Fibroblast of skin of back (primary cell): ENCODE measurements at places on chromosomes 12 and 14.

DNA sequence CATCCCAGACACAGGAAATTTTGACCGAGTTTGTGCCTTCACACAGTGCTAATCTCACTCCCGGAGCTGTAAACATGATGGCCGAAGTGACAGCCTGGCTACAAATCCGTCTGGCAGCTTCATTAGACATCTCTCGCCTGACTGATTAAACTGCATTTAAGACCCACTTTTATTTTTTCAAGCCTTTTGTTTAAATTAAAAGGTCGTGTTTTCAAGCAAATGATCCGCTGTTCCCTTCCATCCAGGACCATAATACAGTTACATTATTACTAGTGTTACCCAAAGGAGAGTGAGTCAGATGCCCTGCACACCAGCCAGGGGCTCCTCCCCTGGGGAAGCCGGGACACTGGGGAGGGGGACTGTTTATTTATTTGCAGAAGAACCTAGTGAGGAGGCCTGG, 200.2 kb downstream of the EXOC5 start:
- DNase-seq = no peak

GRCh38 chr12:90499795-90500194, 455.2 kb downstream of the CCER1 start:
- no peak for DNase-seq

- no peak for DNase-seq
Measured at GRCh38 chr12:40762072-40762471, 69.8 kb downstream of the CNTN1 start.

GRCh38 chr14:44833376-44834060, 128.2 kb downstream of the KLHL28 start:
- DNase-seq = peak; percentile 19

GRCh38 chr12:92439420-92439805, 263.4 kb upstream of the PLEKHG7 start:
- peak; percentile 72 for DNase-seq

DNA sequence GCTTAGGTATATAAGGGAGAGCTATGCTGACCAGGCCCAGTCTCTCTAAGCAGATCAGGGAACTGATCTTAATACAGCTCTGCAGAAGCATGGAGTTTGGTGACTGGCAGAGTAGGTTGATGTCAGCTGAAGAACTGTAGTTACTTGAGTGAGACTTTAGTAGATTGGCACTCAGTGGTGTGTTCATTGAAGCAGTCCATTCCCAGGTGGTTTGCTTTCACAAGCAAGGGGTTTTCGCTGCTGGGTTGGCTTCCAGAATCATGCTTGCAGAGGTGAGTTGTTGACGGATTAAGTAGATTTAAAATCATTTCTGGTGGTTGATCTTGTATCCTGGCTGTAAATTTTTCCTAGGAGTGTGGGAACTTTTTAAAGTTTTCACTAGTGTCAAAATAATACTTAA, 6.5 kb upstream of the DHRS7 start:
- DNase-seq = no peak

DNA sequence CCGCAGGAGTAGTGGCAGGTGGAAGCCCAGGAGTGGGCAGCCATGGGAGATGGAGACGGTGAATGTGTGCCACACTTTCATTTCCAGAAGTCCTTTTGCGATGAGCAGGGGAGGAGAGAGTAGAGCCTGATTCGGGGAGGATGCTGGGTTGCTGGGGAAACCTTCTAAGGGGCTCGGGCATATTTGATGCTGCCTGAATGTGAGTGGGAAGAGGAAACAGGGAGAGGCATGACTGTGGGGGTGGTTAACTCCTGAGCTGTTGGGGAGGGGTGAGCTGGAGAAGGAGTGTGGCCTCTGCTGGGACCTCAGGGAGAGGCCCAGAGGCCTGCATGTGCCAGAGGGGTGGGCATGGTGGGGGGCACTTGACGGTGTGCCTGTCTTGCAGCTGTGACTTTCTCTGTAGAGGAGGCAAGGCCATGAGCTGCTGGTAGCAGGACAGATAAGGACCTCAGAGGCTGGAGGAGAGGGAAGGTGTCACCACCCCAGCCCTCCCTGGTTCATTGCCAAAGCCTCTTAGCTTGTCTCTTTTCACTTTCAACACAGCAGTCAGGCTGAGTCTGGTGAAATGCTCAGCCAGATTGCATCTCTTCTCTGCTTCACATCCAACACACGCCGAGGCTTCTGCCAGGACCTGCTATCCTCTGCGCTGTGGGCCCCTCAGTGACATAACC, 11.4 kb downstream of the GLT1D1 start:
- no peak for DNase-seq

- DNase-seq = peak; percentile 94
Measured at GRCh38 chr12:68267892-68268396, 14.5 kb upstream of the IL22 start.

DNA sequence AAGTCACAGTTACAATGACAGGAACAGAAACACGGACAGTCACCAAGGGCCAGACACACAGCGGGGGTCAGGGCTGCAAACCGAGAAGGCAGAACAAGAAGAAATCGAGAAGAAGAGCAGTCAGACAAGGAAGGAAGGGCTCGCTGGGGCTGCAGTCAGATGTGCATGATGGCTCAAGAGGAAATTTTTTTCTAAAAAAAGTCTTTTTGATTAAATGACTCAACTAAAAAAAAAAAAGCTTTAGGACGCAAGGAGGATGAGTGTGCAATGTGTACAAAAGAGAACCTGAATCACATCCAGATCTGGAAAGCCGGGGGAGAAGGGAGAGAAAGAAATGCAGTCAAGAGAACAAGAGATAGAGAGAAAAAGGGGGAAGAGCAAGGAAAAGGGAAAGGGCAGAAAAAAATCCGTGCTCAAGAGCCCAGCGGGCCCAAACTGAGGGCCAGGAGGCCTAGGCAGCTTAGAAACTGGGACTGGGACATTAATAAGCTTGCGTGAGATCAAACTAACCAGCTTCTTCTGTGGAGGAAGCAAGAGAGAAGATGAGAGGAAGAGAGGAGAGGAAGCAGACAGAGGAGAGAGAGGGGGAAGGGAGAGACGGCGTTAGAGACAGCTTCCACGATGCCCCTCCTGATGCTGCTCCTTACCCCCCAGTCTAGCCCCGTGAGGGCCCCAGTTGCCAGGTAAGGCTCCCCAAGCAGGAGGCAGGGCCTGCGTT, 6.7 kb downstream of the IFFO1 start:
- DNase-seq = peak; percentile 84

DNA sequence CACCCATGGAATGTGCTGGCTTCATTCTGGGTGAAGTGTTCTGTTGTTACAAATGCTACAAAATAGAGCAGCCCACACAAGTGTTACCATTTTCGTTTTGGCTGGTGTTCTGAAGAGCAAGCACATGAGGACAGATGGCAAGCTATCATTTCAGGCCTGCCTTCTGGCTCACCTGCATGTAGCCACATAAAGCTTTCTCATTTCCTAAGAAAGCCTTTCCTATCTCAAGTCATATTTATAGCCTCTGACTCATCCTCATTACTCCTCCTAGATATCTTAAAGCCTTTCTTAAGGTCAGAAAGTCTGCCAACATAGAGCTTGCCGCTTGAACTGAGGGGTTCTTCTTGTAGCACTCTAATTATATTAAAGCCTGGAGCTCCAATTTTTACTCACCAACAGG, 89.0 kb downstream of the PTPRR start:
- DNase-seq = peak; percentile 33

DNA sequence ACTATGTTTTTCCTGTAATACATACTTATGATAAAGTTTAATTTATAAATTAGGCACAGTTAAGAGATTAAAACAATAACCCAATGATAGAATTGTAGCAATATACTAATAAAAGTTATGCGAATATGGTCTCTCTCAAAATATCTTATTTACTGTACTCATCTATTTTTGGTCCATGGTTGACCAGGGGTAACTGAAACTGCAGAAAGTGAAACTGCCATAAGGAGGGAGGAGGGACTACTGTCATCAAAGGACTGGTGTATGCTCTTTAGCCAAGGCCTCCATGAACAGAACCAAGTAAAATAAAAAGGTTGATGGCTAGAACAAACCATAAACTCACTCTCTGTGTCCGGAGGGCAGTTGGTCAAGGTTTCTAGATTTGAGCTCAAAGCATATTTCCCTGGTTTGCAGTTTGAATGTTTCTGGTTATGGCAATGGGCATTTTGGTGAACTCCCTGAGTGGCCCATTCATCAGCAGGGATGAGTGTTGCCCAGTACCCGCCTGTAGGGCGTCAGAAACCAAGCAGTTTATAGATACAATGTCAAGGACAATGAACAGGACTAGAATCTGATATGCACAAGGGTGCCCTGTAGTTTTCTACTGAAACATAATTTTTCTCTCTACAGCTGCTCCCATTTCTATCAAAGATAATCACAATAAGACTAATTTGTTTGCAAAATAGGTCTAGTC, 19.8 kb downstream of the LEMD3 start:
- DNase-seq = no peak

GRCh38 chr12:59142183-59142790, 222.0 kb upstream of the LRIG3 start:
- DNase-seq = no peak

DNA sequence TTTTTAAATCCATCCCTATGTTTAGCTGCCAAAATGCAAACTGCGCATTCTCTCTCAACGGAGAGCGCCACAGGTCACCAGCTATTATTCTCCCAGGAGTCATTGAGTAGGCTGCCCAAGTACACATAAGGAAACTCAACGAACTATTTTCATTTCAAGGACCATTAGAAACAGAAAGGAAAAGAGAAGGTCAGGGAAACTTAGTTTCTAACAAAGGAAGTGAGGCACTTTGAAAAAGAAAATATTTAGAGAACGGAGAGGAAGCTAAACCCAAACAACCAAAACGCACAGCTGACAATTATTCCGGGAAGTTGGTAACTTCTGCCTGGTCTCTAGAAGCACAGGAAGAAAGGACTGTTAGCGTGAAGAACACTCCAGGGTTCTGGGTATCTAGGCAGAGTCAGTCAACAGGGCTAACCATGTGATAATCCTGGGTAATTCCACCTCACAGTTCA, 23.5 kb downstream of the GPHB5 start:
- DNase-seq = no peak

DNA sequence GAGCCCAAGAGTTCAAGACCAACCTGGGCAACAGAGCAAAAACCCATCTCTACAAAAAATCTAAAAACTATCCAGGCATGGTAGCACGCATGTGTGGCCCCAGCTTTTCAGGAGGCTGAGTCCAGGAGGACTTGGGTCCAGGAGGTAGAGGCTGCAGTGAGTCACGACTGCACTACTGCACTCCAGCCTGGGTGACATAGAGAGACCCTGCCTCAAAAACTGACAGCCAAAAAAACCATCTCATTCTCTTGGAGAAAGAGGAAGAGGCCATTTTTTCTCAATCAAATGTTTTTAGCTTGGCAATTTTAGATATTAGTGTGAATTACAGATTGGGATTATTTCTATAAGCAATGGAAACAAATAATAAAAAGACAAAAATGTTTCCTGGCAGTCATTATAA, 38.2 kb downstream of the ZFC3H1 start:
- DNase-seq = no peak

DNA sequence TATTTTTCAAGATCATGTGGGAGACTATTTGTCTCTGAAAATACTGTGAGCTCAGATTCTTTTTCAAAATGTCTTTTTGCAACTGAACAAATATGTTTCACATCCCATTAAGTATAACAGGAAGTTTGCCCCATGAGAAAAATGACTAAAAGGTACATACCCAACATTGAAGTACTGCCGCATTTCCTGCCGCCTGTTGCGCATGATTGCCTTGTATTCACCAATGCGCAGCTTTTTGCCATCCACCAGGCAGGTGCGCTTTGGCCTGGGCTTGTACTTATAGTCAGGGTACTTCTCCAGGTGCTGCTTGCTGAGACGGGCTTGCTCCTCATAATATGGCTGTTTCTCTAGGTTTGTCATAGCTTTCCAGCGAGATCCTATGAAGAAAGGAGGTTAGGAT, 413.2 kb downstream of the SOX5 start:
- DNase-seq = no peak

DNA sequence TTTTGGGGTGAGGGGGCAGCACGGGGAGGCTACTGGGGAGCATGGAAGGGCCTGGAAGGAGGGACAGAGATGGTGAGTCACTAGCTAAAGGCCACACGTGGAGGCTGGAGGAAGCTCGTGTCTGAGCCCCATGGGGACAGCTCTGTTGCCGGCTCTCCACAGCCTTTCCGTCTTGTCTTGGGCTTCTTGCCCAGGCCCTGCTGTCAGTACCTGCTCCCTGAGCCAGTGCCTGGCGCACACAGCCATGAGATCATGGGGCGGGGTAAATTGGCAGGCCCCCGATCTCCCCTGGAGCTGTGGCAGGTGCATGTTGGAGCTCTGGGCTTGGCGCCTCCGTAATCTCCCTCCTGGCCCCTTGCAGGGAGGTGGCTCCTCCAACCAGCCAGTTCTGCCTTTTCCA, 16.1 kb upstream of the KRT80 start:
- DNase-seq = peak; percentile 84

GRCh38 chr12:80766897-80767296, 50.2 kb downstream of the MYF5 start:
- DNase-seq = no peak

DNA sequence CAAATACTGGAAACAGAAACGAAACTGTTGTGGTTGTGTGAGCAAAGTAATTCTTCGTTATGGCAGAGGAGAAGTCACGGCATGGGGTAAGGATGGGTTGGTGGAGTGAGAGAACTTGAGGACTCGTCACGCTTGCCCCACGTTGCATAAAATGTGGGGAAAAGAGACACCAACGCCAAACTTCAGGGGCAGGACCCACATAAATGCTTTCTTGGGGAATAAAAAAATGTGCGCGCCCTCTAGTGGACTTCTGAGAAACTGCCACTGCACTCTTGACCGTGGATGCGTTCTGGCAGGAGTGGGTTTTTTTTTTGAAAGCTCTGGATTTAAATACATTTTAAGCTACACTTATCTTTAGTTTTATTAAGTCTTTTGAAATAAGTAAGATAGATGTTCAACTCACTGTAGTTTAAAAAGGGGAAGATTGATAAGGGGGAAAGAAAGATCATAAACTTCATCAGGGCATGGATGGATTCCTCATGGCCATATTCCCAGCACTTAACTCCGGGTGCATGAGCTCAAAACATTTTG, 4.1 kb upstream of the IGF1 start:
- DNase-seq = peak; percentile 53

- no peak for DNase-seq
Measured at GRCh38 chr12:112359290-112359689, 22.9 kb downstream of the HECTD4 start.

GRCh38 chr12:3187846-3188770, 110.9 kb downstream of the TSPAN9 start:
- DNase-seq = no peak

DNA sequence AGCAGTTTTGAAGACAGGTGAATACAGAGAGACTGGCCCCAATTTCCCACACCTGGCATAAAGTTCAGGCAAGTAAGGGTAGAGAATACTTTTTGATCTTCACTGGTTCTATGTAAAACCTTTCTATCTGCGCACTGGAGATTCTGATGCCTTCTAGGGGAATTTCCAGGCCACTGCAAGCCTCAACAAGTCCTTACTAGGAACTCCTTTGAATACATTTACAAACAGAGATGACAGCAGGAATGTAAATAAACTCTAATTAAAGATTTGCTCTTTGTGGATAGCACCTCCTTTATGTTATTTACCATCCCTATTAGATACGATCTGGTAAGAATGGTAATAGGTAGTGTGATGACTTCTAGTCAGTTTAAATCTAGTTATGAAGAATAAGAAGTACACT, 69.2 kb downstream of the NTN4 start:
- no peak for DNase-seq
